ENCODE measurements at places on chromosomes 7 and 10.

GRCh38 chr7:114988026-114988425 is 66.1 kb downstream of the MDFIC start:
- DNase-seq = no peak
- no peaks in the 10 kb centered on the region for H3K27me3 ChIP-seq
- peaks cover 6% of the 10 kb centered on the region for H3K4me1 ChIP-seq
- no peak overlapping the region for H3K27ac ChIP-seq
- H3K36me3 ChIP-seq = peaks cover 1% of the 10 kb centered on the region
- H3K4me3 ChIP-seq = no peak overlapping the region

- no peaks in the 10 kb centered on the region for H3K27me3 ChIP-seq
- peaks cover 11% of the 10 kb centered on the region for H3K36me3 ChIP-seq
- DNase-seq = peak; percentile 6
- H3K27ac ChIP-seq = no peak overlapping the region
- no peak overlapping the region for H3K4me3 ChIP-seq
These were observed 54.4 kb downstream of the ZRANB1 start for GRCh38 chr10:124996127-124996853.

DNA sequence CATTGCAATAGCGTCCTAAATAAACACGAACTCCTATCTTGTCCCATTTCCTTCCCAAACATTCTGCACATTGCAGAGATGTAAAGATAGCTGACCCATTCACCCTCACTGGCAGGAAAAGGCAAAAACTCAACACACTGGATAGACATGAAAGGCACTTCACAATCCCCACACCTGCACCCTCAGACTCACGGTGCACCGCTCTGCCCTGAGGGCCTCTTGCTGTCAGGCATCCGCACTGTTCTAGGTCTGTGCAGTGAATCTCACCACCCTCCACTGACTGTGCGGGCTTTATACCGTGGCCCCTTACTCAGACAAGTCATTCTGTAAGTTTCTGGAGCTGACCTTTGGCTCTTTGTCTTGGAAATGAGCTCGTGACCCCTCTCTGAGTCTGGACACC is 42.9 kb upstream of the PARD3 start:
- no peak for DNase-seq
- no peak overlapping the region for H3K4me3 ChIP-seq
- peaks cover 18% of the 10 kb centered on the region for H3K4me1 ChIP-seq
- no peak overlapping the region for H3K27ac ChIP-seq

DNA sequence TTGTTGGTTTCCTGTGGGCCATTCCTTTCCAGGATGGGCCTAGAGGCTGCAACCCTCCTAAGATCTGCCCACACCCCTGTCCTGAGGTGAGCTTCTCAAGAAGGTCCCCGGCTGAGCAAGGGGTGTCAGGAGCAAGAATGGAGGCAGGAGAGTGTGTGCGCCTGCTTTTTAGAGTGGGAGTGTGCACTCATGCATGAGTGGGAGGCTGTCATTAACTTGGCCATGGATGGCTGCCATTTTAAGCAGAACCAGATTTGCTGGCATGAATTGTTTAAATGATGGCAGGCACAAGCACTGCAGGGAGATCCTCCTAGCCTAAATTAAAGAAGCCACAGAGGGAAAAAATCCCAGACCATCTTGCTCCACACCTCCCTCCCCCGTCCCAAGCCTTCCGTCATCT is 2.9 kb upstream of the SGPL1 start:
- peaks cover 2% of the 10 kb centered on the region for H3K36me3 ChIP-seq
- no peak overlapping the region for H3K4me3 ChIP-seq
- DNase-seq = no peak
- peaks cover 2% of the 10 kb centered on the region for H3K27me3 ChIP-seq
- H3K27ac ChIP-seq = no peak overlapping the region

GRCh38 chr10:8112942-8113442 is 58.5 kb downstream of the GATA3 start:
- H3K36me3 ChIP-seq = no peaks in the 10 kb centered on the region
- no peak overlapping the region for H3K27ac ChIP-seq
- peaks cover 35% of the 10 kb centered on the region for H3K27me3 ChIP-seq
- DNase-seq = no peak
- no peak overlapping the region for H3K4me3 ChIP-seq

All from progenitor cell of endocrine pancreas (in vitro differentiated cells).